ENCODE measurements at places on chromosomes 7 and 10.

- DNase-seq: no peak
Measured at GRCh38 chr7:133613250-133613790, 360.4 kb downstream of the EXOC4 start.

- DNase-seq: no peak
Measured at GRCh38 chr7:12951397-12951801, 264.0 kb downstream of the ARL4A start.

DNA sequence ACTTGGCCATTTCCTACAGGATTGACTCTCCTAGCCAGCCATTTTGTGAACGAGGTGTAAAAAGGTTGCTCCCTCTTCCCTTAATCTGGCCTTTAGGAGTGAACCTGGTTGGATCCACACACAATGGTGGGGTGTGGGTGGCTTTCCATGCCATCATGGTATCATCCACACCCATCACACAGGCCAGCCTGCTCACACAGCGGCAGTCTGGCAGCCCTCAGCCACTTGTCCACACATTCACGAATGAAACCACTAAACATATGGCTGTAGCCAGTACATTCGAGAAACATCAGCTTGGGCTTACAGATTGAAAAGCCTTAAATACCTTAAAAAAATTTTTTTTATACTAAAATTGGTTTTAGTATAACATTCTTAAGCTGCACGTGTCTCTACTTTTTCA lies 31.9 kb downstream of the NEUROD6 start:
- DNase-seq: no peak

DNA sequence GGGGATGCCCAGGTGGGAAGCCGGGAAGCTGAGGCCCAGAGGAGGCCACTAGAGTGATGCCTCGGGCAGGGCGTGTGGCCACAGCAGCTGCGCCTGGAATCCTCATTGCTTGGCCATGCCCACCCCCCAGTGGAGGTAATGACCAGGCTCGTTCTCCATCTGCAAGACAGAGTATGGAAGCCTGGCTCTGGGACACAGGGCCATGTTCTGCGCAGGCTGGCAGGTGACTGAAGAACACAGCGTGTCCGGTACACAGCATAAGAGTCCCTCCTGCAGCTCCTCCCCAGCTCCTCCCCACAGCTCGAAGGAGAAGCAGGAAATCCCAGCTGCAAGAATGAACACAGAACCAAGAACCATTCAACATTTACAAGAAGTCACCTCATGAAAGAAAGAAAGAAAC lies 64.8 kb downstream of the SMURF1 start:
- DNase-seq: peak; percentile 40

DNA sequence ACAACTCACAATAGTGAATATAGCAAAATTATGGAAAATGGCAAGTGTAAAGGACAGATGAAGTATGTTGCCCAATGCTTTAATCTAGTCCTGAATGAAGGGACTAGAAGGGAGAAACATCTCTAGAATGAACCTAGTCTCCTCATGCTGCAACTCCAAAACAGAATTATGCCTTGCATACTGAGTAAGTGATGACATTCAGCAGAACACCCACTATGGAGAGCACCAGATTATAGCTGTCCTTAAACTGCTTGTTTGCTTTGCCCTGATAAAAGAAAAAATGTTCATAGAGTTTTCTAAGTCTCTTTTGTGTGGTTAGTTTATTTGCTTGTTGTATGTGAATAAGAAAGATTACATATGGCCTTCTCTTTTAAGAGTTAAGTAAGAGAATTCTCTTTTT lies 7.8 kb upstream of the HGF start:
- no peak for DNase-seq

DNA sequence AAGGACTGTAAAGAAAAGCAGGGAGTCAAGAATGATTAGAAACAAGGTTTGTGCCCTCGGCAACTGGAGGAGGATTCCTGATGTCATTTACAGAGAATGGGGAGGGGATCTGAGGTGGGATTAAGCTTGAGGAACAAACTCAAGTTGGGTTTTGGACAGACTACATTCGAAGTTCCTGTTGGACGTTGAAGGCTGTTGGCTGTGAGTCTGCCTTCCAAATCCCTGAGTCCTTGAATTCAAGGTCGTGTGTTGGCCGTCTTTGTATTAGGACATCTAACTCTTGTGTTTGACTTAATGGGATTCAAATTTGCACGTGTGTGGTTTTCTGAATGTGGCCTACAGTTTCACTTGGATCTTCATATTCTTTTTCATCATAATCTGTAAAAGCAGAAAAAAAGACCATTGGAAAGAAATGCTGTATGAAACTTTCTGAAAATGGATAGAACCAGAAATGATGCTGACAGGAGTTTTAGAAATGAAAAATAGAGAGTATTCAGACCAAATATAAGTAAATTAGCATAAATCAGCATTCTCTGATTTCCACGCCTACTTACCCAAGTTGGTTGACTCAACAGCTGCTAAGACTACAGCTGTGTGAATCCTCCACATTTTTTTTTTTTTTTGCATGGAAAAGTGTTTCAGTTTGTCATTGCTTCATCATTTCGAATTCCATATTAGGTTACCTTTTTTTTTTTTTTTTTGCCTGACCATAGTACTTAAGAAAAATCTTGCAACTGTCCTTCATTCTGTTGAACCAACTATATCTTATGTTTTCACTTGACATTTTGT lies 94.8 kb downstream of the KIAA1217 start:
- no peak for DNase-seq

DNA sequence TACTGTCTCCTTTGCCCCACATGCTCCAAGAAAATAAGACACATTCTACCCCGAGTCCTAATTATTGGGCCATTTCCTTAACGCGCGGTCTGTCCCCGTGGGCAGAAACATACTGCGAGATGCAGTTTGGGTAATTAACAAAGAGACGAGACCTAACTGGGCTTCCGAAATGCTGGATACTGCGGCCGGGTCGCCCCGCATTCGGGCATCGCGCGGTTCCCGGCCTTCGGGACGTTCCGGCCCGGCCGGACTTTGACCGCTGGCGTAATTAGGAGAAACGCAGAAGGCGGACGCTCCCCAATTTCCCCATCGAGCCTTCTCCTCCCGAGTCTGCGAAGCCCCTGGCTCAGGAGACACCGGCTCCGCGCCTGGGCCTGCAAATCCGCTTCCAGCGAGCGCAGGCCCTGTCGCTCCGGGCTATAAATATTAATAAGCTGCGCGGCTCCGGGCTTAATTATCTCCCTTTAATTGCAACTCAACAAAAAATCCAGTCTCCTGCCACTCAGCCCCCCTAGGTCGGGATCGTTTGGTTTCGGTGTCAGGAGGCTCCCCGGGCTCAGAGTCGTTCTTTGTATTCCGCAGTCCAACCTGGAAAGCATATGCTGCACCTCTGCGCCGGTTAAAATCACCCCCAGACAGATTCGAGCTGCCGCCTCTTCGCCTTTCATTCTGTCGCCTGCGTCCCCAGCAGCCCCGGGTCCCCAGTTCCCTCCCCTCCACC lies 131.5 kb downstream of the SPAG6 start:
- DNase-seq: no peak

GRCh38 chr7:25752154-25752553 lies 399.8 kb upstream of the NFE2L3 start:
- DNase-seq: no peak

DNA sequence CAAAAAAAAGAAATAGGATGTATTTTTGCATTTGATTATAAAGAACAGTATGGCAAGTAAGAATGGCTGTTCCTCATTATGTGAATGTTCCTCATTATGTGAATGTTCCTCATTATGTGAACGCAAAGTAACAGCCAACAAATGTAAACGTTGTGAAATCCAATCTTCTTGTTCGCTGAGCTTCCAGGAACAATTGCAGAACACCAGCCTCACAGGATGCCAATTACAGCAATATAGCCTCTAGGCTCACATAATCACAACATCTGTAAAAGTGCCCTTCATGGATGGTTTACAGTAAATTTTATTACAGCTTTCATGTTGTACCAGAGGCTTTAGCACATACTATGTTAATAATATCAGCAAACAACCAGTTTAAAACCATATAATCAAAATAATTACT lies 71.6 kb downstream of the THSD7A start:
- DNase-seq: no peak

DNA sequence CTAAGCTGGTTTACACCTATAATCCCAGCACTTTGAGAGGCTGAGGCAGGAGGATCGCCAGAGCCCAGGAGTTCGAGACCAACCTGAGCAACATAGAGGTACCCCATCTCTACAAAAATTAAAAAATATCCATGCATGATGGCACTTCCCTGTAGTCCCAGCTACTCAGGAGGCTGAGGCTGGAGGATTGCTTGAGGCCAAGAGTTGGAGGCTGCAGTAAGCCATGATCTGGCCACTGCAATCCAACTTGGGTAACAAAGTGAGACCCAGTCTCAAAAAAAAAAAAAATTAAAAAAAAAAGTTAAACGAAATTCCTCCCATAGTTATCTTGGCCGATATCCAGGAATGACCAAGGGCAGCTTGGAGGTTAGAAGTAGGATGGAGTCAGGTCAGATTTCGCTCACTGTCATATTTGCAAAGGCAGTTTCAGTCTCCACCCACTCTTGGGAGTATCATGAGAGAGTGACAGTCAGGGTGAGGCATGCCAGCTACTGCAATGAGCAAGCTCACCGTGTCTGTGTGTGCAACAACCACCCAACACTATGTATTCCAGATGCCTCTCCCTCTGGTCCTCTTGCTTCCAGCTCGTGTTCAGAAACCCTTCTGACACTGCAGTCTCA lies 6.0 kb upstream of the ZDHHC4 start:
- DNase-seq: no peak
